Tibial nerve (tissue), 4 donors: ENCODE measurements at places on chromosomes 2 and 18. TPM values are rescaled to one million over a fixed set of nuclear protein-coding genes. Genes with fewer than 3 reads are reported as not detected.

REL gene
- 13.5 TPM for total RNA-seq

CAVIN2 gene
- 53.8 TPM for total RNA-seq

RNF152 gene
- total RNA-seq: 13.4 TPM

NT5C1B gene
- total RNA-seq: not detected

KIF3C gene
- total RNA-seq: 20.2 TPM

DNA sequence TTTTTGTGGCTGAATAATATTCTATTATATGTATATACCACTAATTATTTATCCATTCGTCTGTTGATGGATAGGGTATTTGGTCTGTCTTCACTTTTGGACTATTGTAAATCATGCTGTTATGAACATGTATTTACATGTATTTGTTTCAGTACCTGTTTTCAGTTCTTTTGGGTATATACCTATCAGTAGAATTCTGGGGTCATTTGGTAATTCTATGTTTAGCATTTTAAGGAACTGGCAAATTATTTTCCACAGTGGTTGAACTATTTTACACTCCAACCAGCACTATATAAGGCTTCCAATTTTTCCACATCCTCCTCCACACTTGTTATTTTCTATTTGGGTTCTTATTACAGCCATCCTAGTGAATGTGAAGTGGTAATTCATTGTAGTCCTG is 12.4 kb upstream of the TANK start:
- DNase-seq: no peak

GRCh38 chr2:230246206-230246605 is 20.7 kb downstream of the SP140 start:
- DNase-seq: no peak

DNA sequence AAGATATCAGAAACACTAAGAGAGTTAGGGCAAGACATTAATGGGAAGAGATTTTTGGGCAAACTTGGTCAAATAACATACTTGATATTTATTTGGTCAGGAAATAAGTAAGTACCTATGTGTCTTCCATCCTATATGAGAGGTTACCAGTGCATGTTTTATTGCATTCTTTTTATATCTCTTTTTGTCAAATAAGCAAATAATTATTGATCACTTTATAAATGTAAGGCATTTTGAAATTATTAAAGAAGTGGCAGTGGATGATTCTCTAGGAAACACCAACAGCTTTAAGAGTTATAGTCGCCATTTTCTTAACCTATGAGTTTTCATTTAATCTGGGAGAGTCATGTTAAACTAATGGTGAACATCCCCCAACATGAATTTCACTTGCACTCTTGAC is 453.3 kb downstream of the MEIS1 start:
- DNase-seq: no peak

DNA sequence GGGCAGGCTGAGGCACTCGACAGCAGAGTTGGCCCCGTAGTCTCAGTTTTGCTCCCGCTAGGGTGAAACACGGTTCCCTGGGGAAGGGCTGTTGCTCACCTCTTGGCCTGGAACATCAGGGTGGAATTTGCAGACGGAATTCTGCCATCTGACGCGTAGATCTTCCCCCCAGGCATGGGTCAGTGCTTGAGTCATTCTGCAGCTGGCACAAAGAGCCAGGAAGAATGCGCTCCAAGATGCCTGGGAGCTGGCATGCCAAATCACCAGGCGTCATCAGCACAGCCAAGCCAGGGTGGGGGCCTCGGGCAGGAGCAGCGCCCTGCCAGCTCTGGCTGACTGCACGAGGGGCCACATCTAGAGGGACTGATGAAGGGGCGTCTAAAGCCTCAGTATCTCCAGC is 42.7 kb downstream of the ODC1 start:
- no peak for DNase-seq

DNA sequence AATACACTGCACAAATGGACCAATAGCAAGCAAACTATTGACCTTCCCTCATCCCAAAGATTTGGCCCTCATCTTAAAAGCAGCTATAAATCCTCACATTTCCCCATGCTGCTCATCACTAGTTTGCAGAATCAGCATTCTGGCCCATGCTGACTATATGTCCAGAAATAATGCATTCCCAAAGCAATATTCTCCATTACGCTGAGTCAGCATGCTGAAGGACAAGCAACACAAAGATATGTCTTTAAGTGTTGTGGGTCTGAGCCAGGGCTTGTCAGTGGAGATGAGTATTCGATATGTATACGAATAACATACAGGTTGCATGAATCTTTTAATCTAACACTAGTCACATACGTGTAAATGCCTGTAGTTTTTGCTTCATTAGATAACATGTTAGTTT is 1045.0 kb upstream of the DDX18 start:
- DNase-seq: no peak

- DNase-seq: no peak
Observed at GRCh38 chr2:30503695-30504052, 56.6 kb downstream of the LCLAT1 start.

DNA sequence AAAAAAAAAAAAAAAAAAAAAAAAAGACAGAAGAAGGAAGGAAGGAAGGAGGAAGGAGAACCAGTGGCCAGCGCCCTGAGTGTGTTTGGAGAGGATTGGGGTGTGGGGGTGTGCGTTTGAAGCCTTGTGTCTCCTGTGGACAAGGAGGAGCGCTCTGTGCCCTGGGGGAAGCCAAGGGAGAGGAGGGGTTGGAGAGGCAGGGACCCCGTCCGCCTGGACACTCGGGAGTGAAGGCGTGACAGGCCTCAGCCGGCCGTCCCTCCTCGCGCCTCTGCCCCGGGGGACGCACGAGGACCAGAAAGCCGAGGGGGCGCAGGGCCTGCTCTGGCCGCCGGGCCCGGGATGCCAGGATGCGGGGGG is 44.9 kb downstream of the SERTAD2 start:
- DNase-seq: no peak
